Activated B cell treated with CpG ODN at 0.5 μM for 24 hours (primary cell): ENCODE measurements at places on chromosomes 11 and 22. TPM values are rescaled to one million over a fixed set of nuclear protein-coding genes. Genes with fewer than 3 reads are reported as not detected.

DNA sequence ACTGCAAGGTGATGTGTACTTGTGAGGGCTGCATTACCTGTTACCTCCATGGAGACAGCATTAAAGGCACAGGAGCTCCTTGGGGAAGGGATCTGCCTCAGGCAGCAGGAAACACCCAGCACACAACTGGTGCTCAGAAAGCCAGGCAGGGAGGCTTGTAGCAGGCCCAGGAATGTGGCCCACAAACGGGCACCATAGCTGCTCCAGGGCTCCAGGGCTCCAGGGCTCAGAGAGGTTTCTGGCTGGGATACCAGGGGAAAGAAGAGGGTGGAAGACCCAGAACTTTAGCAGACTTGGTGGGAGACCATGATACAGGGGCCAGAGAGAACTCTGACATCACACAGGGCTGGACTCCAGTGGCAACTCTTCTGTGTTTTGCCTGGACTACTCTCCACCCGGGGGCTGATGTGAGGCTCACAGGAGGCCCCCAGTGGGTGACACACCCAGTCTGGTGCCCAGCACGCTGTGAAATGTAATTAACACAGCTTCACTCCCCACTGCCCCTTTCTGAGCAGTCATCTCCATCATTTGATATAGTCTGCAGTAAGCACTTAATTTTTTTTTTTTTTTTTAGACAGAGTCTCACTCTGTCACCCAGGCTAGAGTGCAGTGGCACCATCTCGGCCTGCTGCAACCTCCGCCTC lies 14.7 kb upstream of the SULT4A1 start:
- no peak for DNase-seq

GRCh38 chr11:20501252-20501651 lies 98.2 kb upstream of the SLC6A5 start:
- no peak for DNase-seq

GRCh38 chr11:33857933-33858371 lies 33.9 kb downstream of the LMO2 start:
- peak; percentile 65 for DNase-seq

DNA sequence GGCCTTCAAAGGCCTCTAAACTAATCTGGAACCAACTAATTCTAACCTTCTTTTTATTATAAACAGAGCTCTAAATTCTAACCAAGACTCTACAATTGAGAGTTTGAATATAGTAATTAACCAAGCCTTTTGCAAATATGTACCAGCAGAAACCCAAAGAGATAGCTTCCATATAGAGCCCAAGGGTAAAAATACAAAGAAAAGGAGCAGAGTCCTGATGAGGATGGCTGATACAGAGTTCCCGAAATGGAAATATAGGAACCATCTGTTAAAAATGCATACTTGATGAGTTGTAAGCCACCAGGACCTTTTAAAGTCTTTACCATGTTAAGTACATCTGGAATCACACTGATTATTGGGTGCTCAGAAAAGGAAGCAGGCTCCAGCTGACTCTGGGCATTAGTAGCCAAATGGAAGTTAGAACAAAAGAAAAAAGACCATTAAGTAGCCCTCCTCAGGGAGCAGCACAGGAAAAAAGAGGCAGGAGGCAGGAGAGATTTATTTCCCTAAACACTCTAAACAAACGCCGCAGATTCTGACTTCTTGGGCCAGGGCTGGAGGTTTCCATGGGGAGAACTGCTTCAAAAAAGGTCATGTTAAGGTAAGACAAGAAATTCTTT lies 463.1 kb upstream of the FAT3 start:
- DNase-seq = no peak

The APLNR gene
- total RNA-seq = not detected in 2 replicates

The LIF gene
- 0.42 and 0.44 TPM in 2 replicates for total RNA-seq

The DRICH1 gene
- 0.64 and 1.5 TPM in 2 replicates for total RNA-seq

The LARGE1 gene
- total RNA-seq = 22.2 and 22.3 TPM in 2 replicates
